ENCODE measurements at places on chromosomes 2 and 18.

DNA sequence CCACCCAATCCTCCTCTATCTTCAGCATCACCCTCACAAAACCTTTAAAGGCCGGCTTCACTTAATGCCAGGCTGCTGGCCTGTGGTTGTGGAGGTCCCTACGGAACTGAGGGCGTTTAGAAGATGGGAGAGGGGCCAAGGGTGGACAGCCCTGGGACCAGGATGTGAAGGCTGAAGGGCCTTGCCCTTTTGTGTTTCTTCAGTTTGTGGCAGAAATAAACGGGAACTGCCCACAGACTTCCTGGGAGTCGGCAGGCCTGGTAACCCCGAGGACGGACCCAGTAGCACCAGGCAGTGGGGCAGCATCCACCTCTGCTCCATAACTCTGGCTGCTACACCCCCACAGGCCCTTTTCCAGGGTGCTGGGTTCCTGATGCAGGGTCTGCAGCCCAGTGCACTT lies 51.3 kb downstream of the LYPD1 start:
- DNase-seq, result no peak

DNA sequence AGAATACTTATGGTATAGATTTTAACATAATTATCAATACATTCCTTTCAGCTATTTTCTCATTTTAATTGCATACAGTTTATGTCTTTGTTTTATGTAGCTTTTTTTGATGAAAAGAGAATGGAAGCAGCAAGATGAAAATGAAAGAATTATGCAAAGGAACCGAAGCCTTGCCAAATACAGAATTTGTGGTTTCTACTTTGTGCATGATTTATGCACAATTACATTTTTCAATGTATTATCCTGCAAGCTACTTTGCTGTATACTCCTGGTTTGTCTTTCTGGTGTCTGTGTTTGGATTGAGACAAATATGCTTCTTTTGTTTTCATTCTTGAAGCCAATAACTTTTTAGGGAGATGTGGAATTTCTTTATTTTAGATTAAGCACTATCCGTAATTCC lies 1642.6 kb upstream of the CELF4 start:
- no peak for DNase-seq

GRCh38 chr2:56107502-56108220 lies 76.1 kb upstream of the CCDC85A start:
- DNase-seq, result no peak

DNA sequence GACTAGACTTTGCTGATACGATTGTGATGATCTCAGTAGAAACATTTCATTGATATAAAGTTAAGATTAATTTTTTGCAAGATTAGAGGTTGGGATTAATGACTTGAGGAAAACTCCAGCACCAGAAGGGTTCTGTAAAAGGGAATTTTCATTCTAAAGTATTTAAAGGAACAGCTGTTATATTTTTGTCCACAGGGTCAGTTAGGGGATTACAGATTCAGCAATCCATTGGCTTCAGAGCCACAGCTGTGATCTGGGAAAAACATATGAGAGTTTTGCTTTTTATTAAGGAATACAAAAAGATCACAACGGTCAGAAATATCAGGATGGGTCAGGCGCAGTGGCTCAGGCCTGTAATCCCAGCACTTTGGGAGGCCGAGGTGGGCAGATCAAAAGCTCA lies 19.6 kb upstream of the REV1 start:
- no peak for DNase-seq

- DNase-seq, result no peak
Observed at GRCh38 chr2:45919160-45919650, 267.7 kb downstream of the PRKCE start.

DNA sequence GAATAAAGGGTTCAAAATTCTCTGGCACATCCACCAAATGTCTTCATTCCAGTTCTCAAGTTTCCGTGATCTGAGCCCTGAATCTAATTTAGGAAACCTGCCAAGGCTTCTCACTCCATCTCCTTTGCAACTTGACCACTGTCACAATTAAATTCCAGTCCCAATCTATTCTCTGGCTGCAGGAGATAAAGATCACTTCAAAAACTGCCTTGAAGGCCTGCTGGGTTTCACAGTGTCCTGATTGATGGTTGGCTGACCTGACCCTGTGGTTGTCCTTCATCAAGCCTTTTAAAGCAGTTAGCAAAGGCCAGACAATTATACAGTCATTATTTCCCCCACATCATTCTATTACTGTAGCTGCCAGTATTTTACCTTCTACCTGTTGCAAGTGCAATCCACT lies 60.3 kb upstream of the DNAJC10 start:
- DNase-seq, result no peak

- DNase-seq, result no peak
Observed at GRCh38 chr2:239569401-239570090, 168.7 kb upstream of the HDAC4 start.

GRCh38 chr2:67070826-67071225 lies 326.3 kb upstream of the ETAA1 start:
- DNase-seq, result no peak

DNA sequence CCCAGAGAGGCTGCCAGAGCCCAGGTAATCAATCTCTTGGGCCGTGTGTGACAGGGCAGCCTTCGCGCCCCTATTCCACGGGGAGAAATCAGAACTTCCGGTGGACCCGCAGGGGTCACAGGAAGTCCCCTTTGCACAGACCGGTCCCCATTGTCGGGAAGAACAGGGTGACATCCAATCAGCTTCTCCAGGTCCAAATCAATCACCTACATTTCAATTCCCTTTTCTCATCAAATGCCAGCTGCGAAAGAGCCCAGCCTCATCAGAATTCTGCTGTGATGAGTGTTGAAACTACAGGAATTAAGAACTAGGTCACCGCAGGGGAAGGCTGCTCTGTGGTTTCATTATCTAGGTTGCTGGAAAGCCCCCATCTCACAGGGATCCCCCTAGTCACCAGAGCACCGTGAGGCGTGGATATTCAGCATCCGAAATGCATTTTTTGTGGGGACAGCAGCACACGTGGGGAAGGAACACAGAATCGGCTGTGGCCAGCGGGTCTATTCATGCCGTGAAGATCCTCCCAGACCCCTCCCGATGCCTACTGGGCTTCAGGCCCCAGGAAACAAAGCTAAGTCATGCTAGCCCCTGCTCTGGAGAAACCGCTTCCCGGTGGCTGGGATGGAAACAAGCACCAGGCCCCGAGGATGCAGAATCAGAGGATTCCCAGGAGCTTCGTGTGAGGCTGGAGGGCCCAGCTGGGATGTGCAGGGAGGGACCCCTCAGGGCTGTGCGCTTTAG lies 193.7 kb upstream of the ID2 start:
- DNase-seq, result no peak

DNA sequence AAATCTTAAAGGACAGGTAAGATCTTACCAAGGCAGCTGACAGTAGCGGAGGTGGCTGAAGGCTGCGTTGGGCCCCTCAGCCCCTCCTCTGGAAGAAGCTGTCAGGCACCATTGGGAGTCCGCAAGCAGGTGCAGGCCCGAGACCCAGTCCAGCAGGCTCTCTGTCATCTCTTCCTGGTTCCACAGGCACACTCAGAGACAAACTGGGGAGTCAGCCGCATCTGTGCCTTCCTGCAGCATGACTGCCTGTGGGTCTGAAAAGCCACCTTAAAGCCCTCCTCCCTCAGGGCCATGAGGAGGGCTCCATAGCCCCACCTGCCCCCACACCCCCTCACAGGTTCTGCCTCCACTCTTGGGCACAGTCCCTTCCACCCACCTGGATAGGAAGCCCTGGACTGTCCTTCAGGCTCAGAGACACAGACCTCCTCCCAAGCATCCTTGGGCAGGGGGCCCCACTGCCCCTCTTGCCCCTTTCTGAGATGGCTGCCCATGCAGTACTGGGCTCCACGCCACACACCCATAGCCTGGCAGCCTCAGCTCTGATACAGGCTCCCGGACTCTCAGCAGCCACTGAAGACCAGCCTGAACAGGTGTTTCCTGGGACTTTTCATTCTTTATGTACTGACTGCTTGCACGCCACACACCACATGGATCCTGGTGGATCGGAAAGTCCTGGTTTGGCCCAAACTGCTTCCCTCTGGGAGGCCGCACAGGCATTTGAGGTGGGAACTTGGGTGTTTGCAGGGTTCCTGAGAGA lies 239.8 kb downstream of the SEPTIN10 start:
- DNase-seq, result no peak

GRCh38 chr2:159029936-159030335 lies 61.5 kb downstream of the TANC1 start:
- no peak for DNase-seq

DNA sequence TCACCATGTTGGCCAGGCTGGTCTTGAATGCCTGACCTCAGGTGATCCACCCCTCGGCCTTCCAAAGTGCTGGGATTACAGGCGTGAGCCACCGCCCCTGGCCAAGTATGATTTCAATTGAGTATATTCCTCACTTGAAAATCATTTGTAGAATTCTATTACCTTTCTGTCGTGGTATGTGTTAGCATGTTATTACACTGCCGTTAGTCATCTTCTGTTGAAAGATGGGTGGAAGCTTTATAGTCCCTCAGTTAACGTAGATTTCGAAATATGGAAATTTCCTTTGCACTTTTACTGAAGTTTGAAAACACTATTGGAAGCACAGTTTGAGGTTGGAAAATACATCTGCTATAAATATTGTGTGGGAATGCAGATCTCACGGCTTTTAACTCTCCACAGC lies 14.7 kb downstream of the NIFK start:
- no peak for DNase-seq

- DNase-seq, result no peak
Observed at GRCh38 chr2:219230059-219230540, 494 bp downstream of the ANKZF1 start.

DNA sequence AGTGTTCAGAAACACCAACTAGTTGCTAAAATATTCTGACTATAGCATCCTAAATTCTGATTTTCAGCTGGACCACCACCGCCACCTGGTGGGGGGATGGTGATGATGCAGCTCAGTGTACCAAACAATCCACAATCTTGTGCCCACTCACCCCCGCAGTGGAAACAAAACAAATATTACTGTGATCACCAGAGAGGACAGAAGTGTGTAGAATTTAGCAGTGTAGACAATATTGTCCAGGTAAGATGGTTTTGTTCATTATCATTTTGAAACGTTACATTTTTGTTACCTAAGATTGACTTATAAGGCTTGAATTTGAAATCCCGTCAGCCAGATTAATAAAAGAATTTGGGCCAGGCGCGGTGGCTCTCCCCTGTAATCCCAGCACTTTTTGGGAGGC lies 31.7 kb upstream of the UBXN4 start:
- DNase-seq, result peak; percentile 4

DNA sequence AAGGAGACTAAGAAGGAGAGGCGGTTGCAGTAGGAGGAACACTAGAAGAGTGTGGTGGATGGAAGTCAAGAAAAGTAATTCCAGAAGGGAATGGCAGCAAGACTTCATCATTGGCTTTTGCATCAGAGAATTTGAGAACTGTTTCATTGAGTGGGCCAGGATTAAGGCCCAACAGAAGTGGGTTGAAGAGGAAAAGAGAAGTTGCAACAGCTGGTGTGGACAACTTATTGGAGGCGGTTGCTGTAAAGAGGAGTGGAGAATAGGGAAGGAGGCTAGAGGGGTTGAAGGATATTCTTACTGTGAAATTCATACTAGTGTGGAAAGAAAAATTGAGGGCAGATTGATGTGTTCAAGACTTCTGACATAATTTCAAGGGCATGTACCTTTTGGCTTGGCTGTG lies 168.7 kb upstream of the FN1 start:
- DNase-seq, result no peak

DNA sequence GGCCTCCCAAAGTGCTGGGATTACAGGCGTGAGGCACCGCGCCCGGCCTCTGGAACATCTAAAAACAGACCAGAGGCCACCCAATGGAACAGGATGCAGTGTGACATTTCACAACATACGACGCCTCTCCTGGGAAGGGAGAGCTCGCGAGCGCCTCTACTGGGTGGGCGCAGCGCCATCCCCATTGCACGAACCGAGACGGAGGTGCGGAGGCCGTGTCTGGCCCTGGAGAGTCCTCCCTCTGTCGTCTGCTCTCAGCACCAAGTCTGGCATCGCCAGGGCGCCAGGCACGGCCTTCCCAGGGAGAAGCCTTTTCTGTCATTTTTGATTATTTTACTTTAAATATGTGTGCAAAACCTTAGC lies 9.4 kb upstream of the GBX2 start:
- no peak for DNase-seq

GRCh38 chr2:58870704-58871103 lies 629.6 kb upstream of the FANCL start:
- no peak for DNase-seq

DNA sequence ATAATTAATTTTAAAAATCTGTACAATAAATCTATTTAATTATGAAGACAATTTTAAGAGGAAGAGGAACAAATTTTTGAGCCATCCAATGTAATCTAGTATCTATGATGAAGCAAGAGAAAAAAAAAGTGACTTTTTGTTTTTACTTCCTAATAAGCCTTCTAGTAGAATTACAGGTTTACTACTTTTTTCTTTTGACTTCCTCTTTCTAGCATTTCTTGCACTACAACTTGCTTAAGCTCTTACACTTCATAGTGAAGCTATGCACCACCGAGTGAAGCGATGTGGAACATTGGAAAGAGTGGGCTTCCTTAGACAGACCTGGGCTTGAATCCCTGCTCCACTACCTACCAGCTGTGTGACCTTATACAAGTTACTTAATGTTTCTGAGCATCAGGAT lies 2.1 kb downstream of the SERPINB2 start:
- no peak for DNase-seq

DNA sequence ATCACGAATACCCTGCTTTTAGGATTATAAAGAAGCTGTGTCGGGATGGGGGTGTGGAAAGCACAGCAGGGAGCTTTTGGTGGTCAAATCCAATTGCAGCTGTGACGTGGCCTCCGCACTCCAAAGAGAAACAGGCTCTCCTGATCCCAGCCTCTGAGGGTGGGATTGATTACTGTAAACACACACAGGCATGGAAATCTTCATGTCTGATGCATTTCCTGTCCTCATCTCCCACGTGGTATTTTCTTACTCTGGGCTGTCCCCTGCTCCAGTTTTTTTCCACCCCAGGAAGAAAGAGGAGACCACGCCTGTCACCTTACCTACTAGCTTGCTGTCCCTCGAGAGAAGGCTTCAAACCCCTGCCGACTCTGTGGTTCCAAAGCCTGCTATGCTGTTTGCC lies 22.7 kb downstream of the RNF152 start:
- DNase-seq, result no peak

GRCh38 chr2:61117534-61117933 lies 44.5 kb upstream of the C2orf74 start:
- DNase-seq, result no peak

- no peak for DNase-seq
Observed at GRCh38 chr2:55229221-55229620, 2.9 kb downstream of the CLHC1 start.

- DNase-seq, result no peak
Observed at GRCh38 chr2:127479866-127480743, 46.2 kb downstream of the IWS1 start.

Data from NCI-H446 treated with DMSO at 0.1 percent for 48 hours (cell line).